GM04504 (cell line): ENCODE measurements at places on chromosomes 6 and 20.

DNA sequence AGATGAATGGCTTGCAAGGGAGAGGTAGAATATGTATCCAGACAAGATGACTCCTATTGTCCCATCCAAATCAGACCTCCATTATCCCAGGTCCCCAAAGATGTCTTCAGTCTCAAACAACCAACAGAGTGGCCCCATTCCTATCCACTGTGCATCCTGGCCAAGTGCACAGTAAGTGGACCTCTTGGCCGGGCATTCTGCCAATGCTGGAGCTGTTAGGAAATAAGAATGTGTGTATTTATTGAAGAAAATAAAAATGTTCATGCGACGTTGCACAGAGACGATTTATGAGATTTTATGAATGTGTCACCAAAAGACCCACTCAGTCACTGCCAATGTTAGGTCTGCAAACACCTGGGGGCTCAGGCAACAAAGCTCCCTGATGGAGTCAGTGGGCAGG lies 196.0 kb downstream of the MAFB start:
- DNase-seq: peak; percentile 69

GRCh38 chr20:38337561-38338140 lies 8.6 kb upstream of the LBP start:
- DNase-seq: no peak

DNA sequence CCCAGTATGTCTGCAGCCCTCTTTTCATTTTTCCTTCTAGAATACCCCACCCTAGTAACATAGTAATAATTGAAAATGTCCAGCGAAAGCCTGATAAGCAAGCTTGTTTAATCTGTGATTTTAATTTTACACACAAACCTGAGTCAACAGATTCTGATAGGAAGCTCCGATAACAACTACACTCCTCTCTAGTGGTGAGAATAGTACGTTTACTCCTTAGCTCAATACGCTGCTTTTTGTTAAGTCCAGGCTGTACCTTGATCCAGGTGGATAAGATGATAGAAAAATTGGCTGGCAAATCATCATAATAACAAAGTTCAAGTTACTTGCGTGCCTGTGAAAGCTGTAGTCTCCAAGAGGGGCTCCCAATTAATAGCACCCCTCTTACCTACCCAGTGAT lies 25.5 kb upstream of the DCBLD1 start:
- no peak for DNase-seq

DNA sequence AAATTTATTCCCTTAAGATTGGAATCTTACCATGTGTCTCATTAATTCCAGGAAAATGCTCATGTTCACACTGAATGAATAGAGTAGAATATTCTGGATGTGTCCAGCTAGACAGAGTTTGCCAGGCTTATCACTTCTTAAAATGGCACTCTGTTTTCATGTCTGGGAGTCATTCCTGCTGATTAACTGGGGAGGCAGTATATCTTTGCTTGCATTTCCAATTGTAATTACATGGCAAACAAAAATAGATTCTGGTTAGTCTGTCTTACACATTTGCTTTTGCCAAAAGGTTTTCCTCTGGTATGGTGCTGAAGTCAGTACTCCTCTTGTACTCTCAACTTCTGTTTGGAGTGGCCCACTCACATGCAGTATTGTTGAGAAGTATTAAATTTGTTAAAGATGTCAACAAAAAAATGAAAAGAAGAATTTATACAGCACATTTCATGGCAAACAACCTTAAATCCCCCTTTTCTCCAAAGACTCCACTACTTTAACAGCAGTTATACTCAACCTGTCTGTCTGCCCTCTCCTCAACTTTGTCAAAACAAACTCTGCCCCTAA lies 70.2 kb downstream of the TENT5A start:
- DNase-seq: no peak

- DNase-seq: no peak
Observed at GRCh38 chr6:120671519-120671918, 662.8 kb downstream of the TBC1D32 start.

DNA sequence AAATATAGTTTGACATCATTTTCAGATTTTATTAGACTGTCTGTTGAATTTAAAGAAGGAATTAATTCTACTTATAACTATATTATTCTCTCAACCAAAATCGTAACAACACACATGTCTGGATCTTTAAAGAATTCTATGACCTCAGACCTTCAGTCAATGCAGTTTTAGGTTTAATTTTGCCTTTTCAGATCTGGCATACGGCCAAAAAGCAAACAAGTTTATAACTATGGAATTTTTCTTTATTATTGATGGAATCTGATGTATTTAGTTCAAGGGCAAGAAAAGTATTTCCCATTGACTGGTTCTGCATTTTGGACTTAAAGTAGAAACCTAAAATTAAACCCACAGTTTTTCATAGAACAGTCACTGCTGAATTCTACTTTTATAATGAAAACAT lies 233.4 kb downstream of the EYA4 start:
- DNase-seq: no peak

- no peak for DNase-seq
Observed at GRCh38 chr20:217266-217665, 9.8 kb upstream of the DEFB129 start.

GRCh38 chr6:99119109-99120031 lies 171.6 kb upstream of the FBXL4 start:
- peak; percentile 31 for DNase-seq

GRCh38 chr6:13472099-13472498 lies 15.3 kb downstream of the GFOD1 start:
- DNase-seq: peak; percentile 68

- DNase-seq: no peak
Observed at GRCh38 chr6:166533205-166533824, 53.2 kb downstream of the RAMACL start.

DNA sequence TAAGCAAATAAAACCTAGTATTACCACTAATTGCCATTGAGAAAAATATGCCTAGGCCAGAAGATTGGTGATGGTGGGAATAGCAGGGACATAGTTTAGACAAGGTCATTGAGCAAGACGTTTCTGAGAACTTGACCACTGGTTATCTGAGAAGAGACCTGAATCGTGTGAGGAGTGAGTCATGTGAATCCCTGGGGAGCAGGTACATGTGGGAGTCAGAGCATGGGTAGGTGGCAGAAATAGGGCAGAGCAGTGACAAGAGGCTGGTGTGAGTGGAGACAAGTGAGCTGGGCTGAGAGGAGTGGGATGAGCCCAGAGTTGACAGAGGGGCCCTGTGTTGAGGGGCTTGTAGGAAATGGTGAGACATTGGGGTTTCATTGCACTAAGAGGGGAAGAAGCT lies 16.4 kb downstream of the MICA start:
- no peak for DNase-seq

DNA sequence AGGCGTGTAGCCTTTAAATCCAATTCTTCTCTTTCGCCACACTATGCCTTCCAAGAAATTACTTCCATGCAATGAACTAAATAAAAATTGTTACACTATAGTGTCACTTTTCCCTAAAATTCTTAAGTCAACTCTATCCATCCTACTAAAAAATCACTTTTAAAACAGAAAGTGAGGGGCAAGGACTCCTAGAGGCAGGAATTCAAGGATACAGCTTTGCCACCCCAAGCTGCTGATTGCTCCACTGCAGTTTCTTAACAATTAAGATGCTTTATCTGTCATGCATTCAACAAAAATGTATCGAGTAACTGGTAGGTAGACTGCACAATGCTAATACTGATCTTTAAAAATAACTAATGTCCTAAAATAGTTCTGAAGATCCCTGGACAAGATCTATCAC lies 4.3 kb downstream of the MCM9 start:
- no peak for DNase-seq

DNA sequence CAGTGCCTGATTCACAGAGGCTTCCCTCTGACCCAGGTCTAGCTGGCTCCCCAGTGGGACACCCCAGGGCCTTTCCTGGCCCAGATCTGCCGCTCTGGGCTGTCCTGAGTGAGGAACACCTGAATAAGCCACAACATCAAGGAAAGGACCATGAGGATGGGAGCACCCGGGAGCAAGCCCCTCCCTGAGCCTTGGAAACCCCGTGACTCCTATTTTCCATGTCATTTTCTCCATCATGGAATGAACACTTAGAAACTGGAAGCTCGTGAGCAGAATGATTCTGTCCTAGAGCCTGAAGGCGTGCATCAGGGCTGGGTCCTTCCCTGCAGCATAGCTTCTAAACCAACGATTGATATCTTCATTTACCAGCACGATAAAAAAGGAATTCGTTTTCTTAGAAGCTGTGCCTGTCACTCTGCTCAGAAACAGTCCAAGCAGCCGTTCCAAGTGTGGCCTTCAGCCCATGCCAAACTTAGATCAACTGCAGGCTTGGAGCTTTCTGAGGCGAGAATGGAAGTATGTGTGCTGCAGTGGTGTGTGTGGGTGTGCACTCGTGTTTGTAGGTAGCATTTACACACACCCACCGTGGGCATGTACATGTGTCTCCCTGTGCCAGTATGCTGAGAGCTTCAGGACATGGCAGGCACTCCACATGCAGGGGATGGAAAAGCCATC lies 83.2 kb upstream of the FOXC1 start:
- DNase-seq: no peak

DNA sequence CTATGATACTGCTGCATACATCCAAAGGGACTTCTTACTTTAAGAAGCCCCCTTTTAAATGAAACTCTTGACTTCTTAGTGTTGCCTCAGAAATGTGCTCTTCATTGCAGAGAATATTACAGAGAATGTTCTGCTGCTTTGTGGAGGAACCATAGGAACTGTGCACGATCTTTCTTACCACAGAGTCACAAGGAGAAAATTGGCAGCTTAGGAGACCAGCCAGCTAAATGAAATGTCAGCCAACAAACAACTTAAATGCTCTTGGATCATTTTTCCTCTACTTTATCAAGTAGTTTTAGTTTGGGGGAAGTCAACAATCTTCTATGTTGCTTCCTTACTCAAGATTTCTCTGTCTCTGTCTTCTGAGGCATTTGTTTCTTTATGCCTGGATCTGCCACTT lies 125.9 kb upstream of the MLIP start:
- no peak for DNase-seq

GRCh38 chr20:39111359-39112177 lies 149.4 kb downstream of the DHX35 start:
- no peak for DNase-seq

DNA sequence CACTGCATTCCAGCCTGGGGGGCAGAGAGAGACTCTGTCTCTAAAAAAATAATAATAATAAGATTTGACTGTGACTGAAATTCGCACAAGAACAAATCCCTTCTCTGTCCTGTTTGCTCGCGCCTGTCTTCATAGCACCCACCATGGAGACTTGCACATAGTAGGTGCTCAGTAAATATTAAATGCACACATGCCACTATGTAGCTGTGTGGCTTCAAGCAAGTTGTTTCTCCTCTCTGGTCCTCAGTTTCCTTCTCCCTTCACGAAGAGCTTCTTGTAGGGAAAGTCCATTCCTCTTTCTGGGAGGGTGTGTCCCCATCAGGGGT lies 15.4 kb upstream of the PTGIS start:
- no peak for DNase-seq

GRCh38 chr6:80441131-80441530 lies 334.7 kb downstream of the BCKDHB start:
- no peak for DNase-seq

DNA sequence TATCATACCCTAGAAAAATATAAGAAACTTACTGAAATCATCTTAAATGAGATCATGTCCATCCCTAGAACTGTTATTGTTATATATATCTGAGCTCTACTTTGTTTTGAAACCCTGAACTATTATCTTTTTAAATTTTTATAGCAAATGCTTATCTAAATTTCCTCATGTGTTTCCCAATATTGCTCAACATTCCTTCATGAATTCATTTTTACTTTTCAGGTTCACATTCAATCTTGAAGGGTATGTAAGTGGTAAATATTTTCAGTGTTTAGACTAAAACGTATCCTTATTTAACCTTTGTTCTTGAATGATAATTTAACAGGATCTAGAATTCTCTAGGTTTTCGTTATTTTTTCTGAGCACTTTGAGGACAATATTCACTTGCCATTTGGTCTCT lies 23.9 kb downstream of the PDE7B start:
- DNase-seq: no peak

- no peak for DNase-seq
Observed at GRCh38 chr6:27866357-27867050, 45.7 kb downstream of the OR2B2 start.

DNA sequence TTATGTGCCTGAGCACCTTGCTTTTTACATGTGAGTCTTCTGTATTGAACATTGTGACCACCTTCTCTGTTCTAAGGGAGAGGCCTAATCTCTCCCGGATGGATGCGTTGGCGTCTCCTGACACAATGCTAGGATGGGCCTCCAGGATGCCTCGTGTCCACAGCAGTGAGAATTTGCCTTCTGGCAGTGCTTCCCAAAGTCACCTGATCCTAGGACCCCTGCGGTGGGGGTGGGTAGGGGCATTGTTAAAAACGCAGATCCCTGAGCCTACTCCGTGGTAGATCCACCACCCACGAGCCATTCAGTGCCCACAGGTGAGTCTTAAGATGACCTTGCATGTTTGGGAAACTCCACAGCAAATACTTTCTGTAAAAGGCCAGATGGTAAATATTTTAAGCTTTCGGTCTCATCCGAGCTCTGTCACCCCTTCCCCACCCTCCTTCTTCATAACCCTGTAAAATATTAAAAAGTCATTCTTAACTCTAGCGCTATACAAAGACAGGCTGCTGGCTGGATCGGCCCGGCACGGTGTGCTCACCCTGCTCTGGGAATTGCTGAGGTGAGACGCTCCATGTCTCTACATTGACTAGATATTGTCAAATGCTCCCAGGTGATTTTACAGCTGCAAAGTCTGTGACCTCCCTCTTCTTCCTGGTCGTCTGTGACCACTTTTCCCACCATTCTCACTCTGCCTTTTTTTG lies 106.7 kb upstream of the IYD start:
- DNase-seq: no peak

DNA sequence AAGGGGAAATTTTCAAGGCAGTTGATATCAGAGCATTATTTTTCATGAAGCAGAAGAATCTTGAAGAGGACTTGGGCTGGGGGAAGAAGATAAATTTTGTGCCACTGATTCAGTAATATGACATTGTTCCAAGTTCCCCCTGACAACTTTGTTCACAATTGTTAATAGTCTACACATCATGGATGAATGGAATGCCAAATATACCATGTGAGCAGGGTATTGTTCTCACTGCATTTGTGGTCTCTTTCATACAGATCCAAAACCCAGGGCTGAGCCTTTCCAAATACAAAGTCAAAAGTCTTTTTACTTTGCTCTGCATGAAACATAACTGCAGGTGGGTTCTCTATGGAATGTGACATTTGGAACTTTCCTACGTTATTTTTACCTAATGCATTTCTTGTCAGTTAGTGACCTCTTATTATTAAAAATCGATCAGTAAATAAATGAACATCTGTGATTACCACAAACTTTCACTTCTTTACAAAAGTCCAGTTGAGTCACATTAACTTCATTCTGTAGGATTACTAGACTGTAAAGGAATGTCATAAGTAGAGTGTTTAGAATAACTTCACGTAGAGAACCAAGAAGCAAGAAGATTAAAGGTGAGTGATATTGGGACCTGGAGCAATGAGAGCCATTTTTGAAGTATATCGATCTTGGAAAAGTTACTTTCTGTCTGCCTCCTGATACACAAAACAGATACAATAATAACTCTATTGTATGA lies 100.9 kb downstream of the RCAN2 start:
- DNase-seq: no peak
